ENCODE measurements at places on chromosomes 11 and 22. TPM values are rescaled to one million over a fixed set of nuclear protein-coding genes. Genes with fewer than 3 reads are reported as not detected.

DNA sequence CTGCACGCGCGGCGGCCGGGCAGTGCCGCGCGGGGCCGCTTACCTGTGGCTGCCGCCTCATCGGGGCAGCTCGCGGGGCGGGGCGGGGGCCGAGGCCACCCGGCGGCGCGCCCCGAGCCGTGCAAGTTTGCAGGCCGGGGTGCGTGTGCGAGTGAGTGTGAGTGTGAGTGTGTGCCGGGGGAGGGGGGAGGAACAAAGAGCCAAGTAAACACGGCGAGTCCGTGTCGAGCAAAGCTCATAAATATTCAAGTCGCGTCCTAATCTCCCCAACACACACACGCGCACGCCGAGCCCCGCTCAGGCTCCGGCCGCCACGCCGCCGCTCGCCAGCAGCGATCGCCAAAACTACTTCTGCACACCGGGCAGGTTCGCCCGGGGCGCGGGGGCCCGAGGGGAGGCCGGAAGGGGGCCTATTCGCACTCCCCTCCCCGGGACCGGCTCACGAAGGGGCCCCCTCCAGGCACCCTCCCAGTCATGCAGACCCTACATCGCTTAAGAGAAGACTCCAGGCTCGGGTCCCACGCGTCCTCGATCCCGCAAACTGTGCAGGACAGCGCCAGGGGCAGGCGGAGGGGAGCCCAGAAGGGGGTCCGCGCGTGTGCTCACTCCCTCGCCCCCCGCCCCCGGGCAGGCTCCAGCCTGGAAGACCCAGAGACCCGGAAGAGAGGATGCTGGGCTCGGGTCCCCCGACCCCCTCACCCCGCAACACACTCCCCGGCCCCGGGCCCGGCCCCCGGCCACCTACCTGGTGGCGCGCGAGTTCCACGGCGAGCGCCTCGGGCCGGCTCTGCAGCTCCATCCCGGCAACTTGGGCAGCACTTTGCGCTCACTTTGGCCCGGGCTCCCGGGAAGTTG lies 827 bp downstream of the PHF21B start:
- peak; percentile 55 for DNase-seq

GRCh38 chr22:50245214-50246072 lies 620 bp upstream of the TUBGCP6 start:
- DNase-seq: no peak

DNA sequence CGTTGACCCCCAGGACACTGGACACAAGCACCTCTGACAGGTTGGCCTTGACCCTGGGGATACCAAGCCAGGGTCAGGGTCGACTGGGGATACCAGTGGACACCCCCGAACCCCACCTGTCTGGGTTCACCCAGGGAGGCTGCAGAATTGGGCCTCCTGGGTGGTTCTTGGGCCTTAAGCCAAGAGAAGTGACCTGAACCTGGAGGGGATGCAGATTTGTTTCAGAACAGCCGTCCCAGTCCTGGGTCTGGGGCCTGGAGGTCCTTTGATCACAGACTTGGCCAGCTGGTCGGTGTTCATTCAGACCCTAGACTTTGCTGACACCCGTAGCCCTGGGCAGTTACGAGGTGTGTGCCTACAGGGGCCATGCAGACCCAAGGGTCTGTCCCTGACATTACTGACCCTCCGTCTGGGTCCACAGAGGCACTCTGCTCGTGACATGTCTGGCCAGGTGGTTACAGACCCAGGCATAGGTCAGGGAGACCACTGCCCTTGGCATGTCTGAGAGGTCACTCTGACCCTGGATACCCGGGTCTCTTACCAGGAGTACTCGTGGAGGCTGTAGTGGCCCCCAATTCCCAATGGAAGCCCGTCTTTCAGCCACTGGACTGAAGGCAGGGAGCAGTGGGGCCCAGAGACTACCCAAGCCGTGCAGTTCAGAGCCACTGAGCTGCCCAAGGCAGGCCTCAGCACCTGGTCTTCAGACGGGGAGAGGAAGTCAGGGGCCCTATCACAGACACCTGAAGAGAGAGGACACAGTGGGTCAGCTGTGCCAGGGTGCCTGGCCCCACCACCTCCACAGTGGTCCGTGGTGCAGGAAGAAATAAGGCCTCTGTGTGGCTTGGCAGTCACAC lies 6.4 kb downstream of the SIGIRR start:
- no peak for DNase-seq

DNA sequence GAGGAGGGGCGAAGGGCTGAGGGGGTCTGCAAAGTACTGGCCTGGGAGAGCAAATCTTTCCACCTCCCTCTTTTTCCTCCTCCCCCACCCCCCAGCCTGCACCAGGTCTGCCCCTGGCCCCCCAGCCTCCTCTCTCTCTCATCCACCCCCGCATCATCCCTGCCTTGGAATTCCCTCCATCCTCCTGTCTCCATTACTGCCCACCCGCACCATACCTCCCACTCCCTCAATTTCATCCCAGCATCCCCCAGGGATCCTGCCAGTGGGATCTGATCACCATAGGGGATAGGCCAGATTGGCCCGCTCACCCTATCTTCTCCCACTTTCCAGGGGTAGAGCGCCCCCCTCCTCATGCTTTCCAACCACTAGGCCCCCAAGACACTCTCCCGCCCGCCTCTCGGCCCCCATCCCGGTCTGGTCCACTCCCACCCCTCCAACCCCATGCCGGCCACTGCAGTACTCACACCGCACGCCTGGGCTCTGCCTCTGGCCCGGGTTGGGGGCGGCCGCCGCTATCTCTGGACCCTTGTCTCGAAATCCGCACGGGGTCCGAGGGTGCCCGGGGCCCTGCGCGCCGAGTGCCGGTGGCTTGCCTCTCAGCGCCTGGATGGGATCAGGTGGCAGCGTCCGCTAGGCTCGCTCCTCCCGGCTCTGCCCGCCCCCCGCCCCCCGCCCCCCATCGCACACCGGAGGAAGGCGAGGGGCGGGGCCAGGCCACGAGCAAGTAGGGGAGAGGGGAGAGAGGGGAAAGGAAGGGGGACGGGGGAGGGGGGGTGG lies at the start of gene GAL3ST3:
GAL3ST3 (minus strand) TSS at position 615 of the 777 bp plus-strand sequence. CDS start 3,746 bp downstream, outside the sequence.
- no peak for DNase-seq

- DNase-seq: no peak
Observed at GRCh38 chr11:73818846-73819245, 31.2 kb downstream of the MRPL48 start.

Gene BAIAP2L2
- 0.40 TPM for total RNA-seq

Gene ELF5
- not detected for total RNA-seq

Gene DSCAML1
- total RNA-seq: 13.8 TPM

Gene KRTAP5-9
- not detected for total RNA-seq

Data from ovary (tissue), 10 donors.